ENCODE measurements at places on chromosomes 5 and 9.

- no peak for DNase-seq
Observed at GRCh38 chr5:16265141-16265540, 85.5 kb upstream of the MARCHF11 start.

DNA sequence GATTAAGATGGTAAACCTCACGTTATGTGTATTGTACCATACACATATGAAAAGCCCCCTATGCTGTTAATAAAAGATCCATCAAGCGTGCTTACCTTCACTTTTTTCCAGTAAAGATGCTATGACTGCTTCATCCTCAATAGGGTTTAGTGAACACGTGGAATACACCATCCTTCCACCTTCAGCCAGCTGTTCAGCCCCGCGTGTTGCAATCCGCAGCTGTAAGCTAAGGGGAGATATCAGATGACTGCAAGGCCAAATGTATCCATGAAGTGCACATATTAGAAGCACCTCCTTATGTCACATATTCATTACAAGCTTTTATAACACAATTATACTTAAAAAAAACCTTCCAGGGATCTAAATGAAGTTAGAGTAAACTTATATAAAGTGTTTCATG, 16.2 kb downstream of the NSUN2 start:
- DNase-seq: no peak

DNA sequence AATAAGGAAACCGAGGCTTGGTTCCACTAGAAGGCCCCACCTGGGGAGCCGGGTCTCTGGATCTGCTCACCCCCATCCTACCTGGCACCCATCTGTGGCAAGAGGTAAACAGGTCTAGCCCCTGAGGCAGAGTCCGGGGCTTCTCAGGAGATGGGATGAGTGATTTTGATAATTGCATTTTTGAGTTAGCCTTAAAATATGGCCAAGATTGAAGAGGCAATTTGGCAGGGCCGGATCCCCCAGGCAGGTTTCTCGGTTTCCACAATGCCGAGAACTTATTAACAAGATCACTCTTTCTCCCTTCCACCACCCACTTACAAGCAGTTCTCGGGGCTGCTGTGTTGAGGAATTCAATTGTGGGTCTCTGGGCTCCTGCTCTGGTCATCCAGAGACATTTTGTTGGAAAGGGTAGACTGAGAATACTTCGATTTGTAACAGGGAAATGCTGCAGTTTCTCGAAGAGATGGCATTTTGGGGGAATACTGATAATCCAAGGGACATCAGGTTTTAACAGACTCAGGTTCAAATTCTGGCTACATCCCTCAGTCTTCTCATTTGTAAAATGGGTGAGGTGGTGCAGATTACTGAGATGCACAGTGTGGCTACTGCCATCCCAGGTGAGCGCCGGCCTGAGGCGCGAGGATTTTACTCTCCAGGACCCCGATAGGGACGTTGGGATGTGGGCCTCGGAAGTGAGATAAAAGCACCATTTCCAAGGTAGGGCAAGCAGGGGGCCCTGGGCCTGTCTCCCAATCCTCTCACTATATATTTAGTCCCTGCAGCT, 194.2 kb downstream of the CDK5RAP2 start:
- DNase-seq: no peak

DNA sequence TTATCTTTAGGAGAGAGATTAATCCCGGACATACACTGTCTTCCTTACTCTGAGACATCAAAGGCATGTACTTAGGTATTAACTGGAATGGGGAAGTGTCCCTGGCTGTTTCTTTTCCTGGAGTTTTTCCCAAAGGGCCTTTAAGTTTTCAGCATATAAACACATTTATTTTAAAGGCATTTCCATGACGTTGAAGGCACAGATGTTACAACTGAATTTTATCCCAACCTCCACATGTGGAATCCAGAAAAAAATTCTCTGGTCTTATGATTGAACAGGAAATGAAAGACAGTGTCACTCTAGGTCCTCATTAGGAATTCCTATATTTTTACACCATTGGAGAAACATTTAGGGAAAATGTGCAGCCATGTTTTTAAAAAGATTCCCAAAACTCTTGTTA, 41.6 kb upstream of the SHOC1 start:
- DNase-seq: no peak

DNA sequence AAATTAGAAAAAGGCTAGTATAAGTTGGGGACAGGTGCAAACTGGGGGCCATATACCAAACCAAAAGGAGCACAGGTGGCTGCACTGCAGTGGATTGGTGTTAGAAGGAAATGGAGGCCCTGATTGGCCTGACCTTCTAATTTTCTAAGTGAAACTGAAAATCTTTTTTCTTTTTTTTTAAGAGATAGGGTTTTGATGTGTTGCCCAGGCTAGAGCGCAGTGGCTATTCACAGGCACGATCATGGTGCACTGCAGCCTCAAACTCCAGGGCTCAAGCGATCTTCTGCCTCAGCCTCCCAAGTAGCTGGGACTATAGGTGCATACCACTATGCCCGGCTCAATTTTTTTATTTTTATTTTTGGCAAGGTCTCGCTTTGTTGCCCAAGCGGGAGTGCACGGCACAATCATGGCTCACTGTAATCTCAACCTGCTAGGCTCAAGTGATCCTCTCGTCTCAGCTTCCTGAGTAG, 9.8 kb upstream of the CCDC69 start:
- no peak for DNase-seq

- DNase-seq: no peak
Observed at GRCh38 chr5:33936004-33936380, 194 bp upstream of the RXFP3 start.

- DNase-seq: no peak
Observed at GRCh38 chr9:83346655-83347420, 191.4 kb downstream of the FRMD3 start.

GRCh38 chr9:120876842-120877240, at the start of gene PHF19:
Gene PHF19 (minus strand): TSS chr9:120877188. CDS start chr9:120874741, 2,447 bp downstream.
- no peak for DNase-seq

DNA sequence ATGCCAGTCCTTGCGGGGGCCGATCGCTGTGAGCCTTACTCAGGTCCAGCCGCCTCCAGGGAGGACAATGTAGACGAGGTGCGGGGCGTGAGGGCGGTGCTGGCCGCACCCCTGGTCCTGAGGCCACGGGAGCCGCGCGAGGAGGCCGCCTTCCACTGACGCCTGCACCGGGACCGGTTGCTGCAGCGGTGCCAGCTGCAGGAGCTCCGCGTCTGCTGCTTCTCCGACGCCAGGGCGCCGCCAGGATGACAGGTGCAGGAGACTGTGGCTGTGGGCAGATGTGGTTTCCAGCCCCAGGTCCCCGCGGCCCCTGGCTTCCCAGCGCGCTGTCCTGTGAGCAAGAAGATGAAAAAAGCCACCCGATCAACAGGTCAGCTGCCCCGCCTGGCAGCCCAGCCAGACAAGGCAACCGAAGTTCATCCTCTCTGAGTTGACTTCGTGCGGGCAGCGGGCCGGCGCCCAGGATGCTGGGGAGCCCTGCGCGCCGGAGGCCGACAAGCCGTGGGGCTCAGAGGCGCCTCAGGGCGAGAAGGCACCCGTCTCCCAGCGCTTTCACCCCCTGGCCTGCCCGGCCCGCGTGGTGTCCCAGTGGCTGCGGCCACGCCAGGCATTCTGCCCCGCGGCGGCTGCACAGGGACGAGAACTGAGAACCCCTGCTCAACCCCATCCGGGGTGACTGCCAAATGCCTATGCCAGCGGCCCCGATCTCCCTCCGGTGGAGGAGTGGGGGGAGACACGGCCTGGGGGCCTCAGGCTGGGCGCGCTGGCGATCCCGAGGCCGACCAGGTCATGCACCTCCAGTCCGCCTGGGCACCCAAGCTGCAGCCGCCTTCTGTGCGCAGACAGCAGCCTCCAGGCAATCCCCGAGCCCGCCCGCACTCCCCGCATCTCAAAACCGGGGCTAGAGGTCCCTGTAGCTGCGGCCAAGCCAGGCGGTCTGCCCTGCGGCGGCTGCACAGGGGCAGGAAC, 43.4 kb upstream of the BICD2 start:
- DNase-seq: no peak

- peak; percentile 36 for DNase-seq
Observed at GRCh38 chr5:177005619-177006264, 837 bp downstream of the UIMC1 start.

- no peak for DNase-seq
Observed at GRCh38 chr5:150780187-150780692, 1.7 kb downstream of the SMIM3 start.

DNA sequence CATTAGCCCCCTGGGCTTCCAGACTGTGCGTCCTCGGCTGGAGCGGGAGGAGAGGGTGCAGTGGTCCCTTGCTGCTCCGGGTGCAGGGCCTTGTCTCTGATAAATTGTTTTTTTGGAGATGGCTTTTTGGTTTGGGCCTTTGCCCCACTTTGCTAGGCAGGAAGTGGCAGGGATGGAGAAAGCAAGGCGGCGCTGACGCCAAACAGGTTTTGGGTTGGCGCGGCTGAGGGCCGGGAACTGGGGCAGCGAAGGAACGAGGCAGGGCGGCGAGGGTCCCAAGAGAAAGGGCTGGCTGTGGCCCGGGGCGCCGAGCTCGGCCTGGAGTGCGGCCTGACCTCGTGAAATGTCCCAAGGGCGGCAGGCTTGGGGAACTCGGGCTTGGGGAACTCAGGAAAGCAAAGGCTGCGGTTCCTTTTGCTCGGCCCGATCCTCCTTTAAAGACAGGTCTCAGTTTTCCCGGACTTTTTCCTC, 4.1 kb downstream of the LHX2 start:
- DNase-seq: no peak

GRCh38 chr9:127711226-127711701, 4.2 kb downstream of the PTRH1 start:
- no peak for DNase-seq

Measured in stimulated activated CD4-positive, alpha-beta T cell treated with anti-CD3 and anti-CD28 coated beads, Interleukin-15, amount 100 ng/mL, for 1 hour (primary cell).